RCC 7860 (cell line): ENCODE measurements at places on chromosomes 1 and 21.

DNA sequence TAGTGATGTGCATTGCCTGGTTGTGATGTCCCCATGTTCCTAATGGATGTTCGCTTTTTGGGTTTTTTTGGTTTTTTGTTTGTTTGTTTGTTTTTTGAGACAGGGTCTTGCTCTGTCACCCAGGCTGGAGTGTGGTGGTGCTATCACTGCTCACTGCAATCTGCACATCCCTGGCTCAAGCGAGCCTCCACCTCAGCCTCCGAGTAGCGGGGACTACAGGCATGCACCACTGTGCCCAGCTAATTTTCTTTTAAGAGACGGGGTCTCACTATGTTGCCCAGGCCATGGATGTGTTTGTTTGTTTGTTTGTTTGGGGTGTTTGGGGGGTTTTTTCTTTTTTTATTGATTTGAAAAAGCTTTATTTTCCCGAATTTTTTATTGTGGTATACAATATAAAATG, 2.1 kb downstream of the COL6A2 start:
- no peak for DNase-seq

DNA sequence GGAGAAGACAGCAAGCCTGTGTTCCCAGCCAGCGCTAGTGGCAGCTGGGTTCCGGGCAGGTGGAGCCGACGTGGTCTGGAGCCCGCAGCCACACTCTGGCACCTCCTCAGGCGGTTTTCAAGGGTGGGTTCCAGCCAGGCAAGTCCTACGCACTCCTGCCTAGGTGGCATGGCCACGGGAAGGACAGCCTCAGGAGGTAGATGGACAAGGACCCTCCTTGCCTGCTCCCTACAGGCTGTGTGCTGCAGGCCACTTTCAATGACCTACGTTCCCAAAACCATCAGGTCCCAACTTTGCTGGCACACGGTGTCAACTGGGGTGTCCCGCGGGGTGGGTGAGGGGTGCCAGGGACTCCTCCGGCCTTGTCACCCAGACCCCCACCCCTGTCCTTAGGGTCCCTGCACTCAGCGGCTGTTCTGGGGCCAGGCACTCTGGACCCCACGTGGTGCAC, 6.7 kb upstream of the PTGER3 start:
- DNase-seq, result no peak

DNA sequence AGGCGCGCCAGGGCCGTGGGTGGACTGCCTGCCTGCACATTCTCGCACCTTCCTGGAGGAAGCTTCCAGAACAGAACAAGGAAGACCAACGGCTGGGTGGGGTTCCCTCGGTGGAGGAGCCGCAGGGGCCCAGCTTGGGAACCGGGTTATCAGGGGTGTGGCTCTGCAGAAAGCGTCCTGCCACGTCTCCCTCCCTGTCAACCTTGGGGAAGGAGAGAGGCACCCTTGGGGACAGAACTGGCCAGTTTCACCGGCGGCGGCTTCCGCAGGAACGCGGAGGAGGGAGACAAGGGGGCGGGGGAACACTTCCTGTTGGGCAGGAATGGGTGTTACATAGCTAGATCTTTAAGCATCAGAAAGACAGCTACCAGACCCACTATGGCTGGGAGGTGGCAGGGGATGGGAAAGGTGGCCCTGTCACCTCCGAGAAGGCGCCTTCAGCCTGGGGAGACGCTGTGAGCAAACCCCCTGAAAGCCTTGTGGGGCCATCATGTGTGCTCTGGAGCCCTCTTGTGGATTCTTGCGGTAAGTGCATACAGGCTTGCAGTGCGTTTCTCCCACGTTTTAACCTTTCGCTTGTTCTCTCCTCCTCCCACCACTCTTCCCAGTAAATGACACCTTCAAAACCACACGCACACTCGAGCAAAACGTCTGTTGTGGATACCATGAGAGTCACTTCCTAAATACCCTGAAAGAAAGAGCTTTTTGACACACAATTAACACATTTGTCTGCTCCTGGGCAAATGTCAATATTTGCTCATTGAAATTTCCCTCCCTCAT, 3.8 kb upstream of the PLEKHA6 start:
- peak; percentile 57 for DNase-seq

GRCh38 chr1:108478429-108479015, 28.4 kb downstream of the NBPF6 start:
- DNase-seq, result no peak

DNA sequence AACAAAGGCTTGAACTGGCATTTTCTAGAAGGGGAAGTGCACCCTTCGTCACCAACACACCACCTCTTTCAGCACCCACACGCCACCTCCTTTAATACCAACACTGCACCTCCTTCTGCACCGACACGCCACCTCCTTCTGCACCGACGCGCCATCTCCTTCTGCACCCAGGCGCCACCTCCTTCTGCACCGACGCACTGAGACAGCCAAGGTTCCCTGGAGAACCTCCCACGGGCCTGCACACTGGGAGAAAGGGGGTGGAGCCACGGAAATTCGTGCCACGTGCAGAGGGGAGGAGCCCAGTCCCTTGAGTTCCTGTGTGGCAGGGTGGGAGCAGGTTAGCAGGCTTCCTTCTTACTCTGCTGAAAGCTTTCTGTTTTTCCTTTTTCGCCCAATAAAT, 327.9 kb upstream of the C1orf174 start:
- DNase-seq, result no peak
